ENCODE measurements at places on chromosomes 5 and 9.

DNA sequence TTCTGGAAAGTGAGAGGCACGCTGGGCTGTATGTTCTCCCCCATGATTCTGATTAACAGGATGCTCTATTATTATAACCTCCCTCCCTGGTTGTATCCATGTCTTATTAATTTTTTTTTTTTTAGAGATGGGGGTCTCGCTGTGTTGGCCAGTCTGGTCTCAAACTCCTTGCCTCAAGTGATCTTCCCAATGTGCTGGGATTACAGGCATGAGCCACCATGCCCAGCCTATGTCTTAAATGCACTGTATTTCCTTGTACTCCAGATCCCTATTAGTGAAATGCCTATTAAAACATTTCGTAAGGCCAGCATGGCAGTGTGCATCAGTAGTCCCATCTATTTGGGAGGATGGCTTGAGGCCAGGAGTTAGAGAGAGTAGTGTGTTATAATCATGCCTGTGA, 7.0 kb downstream of the TIGD6 start:
- DNase-seq = no peak

- DNase-seq = no peak
Observed at GRCh38 chr5:154813736-154814135, 36.7 kb downstream of the FAXDC2 start.

DNA sequence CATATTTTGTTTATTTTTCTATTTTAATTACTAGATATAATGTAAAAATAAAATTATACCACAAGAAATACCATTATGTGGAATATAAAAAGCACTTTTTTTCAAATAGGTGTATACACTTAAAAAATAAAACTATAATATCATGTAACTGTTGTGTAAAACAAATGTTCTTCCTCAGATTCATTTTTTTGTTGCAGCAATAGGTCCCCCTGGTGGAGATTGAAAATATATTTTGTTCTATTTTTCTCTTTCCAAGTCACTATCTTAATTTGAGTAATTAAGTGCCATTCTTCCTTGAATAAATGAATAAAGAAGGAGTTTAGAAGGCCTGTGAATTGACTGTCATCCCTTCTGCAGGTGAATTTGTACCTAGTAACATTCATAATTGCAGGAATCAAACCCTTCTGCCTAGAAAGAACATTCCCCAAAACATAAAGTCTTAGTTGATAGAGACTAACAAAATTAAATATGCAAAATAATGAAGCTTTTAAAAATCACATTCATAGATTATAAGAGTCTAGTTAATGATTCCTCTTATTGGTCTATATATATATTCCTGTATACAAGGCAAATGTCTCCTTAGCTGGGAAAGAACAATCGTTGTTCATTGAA, 23.4 kb downstream of the CETN3 start:
- DNase-seq = no peak

GRCh38 chr9:108869092-108869725, 7.1 kb downstream of the ACTL7A start:
- no peak for DNase-seq

DNA sequence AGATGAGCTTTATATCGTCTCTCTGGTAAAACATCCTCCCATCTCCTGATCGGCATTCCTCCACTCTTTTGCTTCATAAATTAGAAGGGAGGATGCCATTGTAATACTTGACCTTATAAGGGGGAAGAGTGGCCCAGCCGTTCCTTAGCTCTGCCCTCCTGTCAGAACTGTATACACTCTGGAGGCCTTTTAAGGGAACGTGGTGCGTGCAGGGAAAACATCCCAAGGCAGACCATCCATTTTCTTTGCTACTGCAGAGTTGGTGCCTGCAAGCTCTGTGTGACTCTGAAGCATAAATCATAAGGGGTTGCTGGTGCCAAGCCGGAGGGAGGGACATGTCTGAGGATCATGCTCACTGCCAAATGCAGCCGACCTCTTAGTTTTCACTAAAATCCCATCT, 90.4 kb downstream of the PGM5 start:
- no peak for DNase-seq

DNA sequence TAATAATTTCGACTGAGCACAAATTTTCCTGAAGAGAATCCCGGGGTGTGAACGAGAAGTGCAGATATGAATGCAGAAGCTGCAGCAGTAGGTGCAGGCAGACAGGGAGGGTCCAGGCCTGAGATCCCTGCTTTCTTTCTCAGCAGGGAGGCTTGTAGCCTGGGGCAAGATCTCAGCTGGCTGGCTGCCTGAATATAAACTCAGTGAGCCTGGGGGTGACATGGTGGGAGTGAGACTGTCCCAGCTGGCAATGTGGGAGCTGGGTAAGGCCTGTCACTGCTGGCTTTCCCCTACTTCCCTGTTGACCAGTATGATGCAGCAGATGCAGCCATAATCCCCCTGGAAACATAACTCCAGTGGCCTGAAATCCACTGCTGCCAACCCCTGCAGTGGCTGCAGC, 325.2 kb downstream of the CETN3 start:
- no peak for DNase-seq

GRCh38 chr5:104594850-104595249, 1032.3 kb upstream of the NUDT12 start:
- no peak for DNase-seq
